ENCODE measurements at places on chromosomes 3 and 15.
A peak's percentile ranks its signal among the peaks of the same experiment; 100 is the strongest.

DNA sequence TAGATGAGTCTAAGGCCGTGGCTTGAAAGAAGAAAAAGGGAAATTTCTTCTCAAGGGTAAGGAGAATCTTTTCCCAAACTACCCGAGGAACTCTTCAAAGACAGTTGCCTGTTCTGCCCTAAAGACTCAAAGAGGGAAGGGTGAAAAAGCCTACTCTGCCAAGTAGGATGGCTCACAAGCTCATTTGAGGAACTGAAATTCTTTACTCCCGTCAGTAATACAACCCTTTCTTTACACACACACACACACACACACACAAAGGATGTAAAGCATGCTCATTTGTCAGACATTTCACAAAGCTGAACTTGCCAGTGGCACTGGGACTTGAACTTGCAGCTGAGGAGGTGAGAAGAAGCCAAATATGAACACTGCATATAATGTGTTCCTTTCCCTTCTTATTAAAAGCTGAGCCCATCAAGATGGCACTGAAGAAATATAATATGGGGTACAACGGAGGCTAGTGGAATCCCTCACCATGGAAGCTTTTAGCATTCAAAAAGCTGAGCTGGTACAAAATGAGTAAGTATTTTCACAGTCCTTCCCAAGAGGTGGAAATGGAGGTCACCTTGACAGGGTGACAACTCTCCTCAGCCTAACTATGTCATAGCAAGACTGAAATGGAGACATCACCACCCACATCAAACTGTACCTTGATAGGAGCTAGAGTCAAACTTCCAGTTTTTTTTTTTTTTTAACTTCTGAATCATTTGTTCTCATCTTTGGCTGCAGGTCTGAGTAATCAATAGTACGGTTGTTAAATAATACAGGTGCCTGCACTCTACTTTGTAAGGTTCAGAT lies 57.6 kb downstream of the TAFA4 start:
- DNase-seq, result no peak

- DNase-seq, result no peak
Measured at GRCh38 chr3:106825962-106826605, 551.2 kb upstream of the CCDC54 start.

GRCh38 chr3:131549340-131549739 lies 46.6 kb upstream of the MRPL3 start:
- no peak for DNase-seq

DNA sequence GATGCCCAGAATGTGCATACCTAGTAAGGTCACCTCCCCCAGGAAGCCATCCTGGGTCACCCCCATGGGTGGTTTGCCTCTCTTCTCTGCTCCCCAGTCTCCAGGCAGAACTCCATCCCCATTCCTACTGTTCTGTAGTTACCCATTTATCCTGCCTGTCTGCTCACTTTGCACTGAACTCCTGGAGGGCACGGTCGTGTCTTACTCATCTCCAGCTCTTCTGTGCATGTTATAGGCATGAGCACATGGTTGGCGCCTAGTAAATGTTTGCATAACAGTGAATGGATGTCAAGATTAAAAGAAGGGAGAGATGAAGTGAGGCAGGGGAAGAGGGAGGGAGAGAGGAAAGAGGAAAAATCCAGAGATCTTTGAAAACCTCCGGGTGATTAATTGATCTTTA lies 208.4 kb upstream of the TRIM42 start:
- no peak for DNase-seq

- DNase-seq, result no peak
Measured at GRCh38 chr3:173055228-173055933, 85.7 kb downstream of the SPATA16 start.

GRCh38 chr15:75192307-75192706 lies 9.4 kb upstream of the C15orf39 start:
- no peak for DNase-seq

- DNase-seq, result no peak
Measured at GRCh38 chr15:82808634-82809041, 790 bp upstream of the WHAMM start.

DNA sequence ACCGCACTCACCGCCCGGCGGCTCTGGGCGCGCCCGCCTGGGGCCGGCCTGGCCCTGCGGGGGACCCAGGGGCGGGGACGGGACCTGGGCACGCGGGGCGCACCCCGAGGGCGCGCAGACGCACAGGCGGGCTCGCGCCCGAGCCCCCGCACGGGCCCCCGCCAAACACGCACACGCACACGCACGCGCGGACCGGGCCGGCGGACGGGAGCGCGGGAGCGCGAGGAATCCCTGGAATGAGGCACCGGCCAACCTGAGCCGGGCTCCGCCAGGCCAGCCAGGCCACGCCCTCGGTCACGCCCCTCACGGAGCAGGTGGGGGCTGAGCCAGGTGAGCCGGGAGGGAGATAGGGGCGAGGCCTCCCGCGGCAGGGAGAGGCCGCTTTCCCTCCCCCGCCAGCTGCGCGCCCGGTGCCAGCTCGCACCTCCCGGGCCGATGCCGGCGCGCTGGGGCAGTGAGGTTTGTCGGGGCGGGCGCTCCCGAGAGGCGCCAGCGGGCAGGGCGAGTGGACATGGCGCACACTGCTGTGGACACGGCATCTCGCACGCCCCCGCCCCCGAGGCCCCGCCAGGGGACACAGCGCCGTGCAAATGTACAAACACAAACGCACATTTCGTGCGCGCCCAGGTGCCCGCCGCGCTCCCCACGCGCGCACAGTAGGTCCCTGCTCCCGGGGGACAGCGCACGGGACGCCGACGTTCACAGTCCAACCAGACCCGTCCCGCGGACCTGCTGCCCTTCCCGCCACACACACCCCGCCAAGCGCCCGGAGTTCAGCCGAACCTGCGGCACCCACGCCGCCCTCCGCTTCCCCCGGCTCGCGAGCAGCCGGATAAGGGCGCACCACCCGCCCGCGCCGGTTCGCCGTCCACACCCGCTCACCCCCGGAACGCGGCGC lies 75.9 kb upstream of the VGLL4 start:
- peak; percentile 72 for DNase-seq

DNA sequence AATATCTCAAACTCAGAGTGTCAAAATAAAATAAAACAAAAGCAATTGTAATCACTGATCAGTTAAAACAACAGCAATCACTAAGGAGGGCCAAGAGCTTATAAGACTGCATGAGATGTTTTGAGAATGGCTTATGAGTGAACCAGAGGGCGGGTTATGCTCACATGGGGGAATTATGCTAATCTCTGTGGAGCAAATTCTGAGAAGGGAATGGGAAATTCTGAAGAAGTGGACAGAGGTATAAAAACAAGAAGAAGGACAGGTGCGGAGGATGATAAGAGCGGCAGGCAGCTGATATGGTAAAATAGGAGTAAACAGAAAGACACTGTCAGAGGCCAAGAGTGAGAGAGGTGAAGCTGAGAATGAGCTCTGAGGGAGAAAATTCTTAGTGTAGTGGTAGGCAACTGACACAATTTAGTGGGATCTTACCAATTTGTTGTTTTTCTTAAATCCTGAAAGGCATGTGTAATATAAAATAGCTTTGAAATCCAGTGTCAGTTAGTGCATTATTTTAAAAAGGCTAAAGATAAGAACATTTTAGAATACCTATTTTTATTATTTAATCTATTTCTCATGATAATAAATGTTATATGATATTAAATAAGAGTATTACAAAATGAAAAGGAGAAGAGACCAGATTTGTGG lies 133.8 kb downstream of the SPATA16 start:
- DNase-seq, result no peak

DNA sequence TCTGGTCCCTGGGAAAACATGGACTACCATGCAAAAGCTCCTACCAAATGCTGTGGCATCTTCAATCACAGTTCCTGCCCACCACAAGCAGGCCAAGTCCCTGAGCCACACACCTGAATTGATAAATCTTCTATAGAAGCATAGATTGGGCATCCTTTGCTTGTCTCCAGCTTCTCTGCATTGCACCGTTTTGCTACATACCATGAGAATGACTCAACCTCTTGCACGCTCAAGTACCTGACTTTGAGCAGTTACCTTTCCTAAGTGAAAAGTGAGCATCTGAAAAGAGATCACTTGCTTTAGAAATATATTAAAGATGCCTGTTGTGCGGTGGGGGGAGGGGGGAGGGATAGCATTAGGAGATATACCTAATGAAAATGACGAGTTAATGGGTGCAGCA lies 31.3 kb downstream of the GATM start:
- DNase-seq, result no peak

DNA sequence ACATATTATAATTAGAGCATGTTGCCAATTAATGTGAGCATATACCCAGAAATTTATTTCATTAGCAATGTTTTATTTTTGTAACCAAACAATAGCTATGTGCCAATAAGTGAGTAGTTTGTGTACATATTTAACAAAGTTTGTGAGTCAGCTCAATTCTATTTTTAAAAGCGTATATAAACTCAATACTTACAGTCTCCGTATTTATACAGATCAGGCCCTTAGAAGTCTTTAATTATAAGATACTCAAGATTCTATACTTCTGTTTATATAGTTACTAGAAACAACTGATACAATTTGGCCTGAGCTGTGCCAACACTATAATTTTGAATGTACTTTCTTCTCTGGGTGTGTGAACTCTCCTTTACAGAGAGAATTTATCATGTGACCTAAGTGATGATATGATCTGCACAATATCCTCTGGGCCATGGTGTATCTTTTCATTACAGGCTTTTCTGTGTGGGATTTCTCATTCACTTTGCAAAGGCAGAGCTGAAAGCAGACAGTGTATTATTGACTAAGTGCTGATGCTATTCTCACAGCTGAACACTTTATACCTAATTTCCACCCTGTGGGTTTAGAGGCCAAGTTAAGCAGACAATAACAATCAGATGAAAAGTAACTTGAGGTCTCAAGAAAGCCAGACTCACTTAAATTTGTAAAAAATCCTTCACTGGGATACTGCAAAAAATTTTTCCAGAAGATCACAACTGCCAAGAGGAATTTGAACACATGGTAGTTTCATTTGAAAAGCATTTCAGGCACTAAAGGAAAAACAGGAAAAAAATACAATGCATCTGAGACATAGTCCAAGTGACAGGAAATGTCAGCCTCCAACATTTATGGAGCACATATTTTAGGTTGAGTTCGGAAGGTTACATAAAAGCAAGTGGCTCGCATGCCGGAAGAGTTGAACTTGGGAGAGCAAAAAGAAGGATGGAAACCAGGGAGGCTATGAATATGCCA lies 277.9 kb upstream of the SEMA6D start:
- DNase-seq, result no peak

GRCh38 chr15:98127586-98127985 lies 167.1 kb downstream of the ARRDC4 start:
- no peak for DNase-seq

GRCh38 chr3:135325726-135326235 lies 530.7 kb downstream of the EPHB1 start:
- DNase-seq, result no peak

- DNase-seq, result no peak
Measured at GRCh38 chr3:155417119-155417517, 123.6 kb upstream of the STRIT1 start.

DNA sequence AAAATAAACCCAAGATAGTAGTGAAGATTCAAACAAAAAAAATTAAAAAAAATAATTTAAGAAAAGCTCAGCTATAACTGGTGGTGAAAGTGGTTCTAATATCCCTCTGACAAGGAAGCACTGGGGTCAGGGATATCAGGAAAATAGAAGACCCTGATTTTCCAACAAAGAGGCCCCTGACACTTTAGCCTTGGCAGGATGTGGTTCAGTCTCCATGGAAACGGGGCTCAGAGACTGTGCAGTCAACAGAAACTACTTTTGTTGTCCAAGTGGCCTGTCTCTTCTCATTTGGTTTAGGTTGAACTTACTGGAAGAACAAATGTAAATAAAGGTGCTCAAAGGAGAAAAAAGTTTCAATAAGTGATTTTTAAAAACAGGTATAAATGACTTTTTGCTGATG lies 27.2 kb downstream of the INTS14 start:
- DNase-seq, result peak; percentile 20

DNA sequence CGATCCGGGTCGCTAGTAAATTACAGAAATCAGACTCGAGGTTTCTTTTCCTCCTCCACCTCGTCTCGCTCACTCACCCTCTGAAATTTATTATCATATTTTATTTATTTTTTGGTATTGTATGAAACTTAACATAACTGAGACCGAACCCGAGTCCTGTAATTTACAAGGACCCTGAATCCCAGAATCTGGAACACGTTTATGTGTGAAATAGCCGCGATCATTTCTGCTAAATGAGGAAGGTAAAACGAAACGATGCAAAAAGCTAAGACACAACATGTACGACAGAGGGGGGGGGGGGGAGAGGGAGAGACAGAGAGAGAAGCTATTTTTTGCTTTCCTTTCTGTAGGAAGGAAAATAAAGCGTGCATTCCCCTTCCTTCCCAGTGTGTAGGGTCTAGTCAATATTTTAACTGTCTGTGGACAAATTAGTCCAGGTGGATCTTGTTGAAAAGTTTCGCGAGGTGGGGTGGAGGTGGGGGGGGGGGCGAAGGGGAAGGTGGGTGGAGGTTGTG lies 1.6 kb downstream of the BBX start:
- DNase-seq, result no peak

DNA sequence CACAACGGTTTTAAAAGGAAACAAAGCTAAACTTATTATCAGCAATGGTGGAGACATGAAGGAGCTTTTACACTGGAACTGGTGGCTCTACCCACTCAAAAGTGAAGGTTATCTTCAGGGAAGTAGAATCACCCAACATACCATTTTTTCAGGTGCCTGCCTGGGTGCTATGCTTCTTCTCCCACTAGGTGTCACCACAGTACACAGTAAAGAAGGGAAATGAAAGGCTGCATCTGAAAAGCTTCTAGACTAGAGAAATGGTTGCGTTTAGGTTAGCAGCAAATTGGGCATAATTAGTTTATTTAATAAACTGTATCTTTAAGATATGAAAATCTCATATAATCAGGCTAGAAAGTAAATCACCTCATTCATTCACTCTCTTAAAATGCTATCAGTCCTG lies 47.0 kb upstream of the SELENOK start:
- peak; percentile 20 for DNase-seq

DNA sequence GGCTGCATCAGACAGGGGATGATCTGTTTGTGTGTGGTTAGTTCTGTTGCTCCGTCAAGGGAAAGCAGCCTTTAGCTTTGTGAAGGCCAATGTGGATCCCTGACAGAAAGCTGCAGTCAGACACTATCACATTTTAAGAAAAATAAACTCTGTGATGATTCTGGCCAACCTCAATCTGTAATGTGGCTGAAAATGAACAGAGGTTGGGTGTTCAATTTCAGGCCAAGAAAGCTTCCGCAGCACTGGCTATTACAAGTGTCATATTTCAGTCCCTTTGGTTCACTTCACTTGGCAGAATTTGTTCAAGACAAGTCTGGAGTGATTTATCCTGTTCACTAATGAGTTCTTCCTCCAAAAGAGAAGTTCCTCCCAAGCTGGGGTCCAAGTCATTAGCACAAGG lies 571.8 kb upstream of the IL12A start:
- DNase-seq, result no peak

GRCh38 chr3:81152156-81152555 lies 609.3 kb downstream of the GBE1 start:
- no peak for DNase-seq
